ENCODE measurements at places on chromosomes 3 and 15.
A peak's percentile ranks its signal among the peaks of the same experiment; 100 is the strongest.

- no peak for DNase-seq
Measured at GRCh38 chr3:36820083-36820482, 55.7 kb upstream of the DCLK3 start.

GRCh38 chr3:10445561-10446175 is 59.7 kb downstream of the ATP2B2 start:
- no peak for DNase-seq

DNA sequence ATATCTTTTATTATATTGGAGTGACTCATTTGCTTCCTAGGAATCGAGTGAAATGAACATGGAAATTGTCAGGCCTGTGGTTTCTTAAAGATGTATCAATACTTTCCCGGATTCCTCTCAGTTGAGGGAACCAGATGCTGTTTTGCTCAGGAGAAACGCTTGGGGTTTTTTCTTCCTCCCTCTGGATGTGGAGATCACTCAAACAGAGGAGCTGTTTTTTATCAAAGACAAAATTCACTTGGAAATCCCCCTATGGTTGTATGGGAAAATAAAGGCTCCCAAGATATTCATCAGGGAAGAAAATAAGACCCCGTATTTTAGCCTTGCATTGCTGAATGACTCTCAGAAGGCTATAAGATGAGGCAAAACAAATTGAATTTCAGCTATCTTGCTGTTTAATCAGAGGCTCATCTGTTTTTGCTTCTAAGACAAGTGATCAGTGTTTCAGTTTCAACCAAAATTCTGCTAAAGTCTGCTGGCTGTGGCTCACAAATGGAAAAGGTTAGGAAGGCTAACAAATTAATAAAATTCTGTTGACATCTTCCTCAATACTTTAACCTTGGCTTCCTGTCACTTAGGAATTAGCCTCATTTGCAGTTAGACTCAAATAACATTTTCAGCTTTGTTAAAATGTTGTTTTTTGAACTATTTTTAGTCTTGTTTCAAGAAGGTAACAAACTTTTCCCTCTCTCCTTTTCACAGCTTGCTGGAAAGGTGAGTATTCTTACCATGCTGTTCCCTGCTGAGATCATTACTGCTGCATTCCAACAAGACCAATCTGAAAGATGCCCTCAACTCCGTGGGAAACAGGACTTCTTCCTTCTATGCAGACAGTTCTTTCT is 83.6 kb downstream of the COL6A5 start:
- DNase-seq, result no peak

- DNase-seq, result no peak
Measured at GRCh38 chr15:78407608-78408354, 30.2 kb upstream of the IREB2 start.

- no peak for DNase-seq
Measured at GRCh38 chr3:39322936-39323335, 6.6 kb upstream of the CCR8 start.

- DNase-seq, result no peak
Measured at GRCh38 chr15:77657634-77658238, 25.0 kb upstream of the LINGO1 start.

DNA sequence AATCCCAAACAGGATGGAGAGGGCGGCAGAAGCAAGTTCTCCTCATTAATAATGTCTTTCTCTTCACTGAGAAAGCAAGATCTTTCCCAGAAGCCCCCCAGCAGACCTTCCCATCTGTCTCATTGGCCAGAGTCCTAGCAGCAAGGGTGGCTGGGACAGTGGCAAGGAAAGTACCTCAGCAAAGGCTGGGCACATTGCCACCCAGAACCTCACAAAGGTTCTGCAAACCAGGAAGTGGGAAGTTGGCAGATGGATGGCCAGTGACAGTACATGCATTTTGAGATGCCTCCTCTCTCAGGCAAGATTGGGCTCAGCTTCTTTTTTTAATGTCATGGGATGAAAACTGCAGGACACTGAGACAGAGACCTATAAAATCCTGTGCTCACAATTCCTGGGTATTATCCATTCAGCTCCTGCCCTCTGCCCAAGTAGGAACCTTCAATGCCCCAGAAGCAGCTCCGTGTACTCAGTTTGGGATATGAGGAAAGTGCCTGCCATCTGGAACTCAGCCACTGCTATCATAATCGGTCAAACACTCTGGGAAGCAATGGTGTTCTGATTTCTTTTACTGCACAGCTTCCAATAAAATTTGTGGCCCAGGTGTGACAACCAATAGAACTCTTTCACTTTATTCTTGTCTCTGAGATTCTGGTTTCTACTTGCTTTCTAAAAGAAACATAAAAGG is 25.5 kb downstream of the DPH3 start:
- DNase-seq, result no peak

DNA sequence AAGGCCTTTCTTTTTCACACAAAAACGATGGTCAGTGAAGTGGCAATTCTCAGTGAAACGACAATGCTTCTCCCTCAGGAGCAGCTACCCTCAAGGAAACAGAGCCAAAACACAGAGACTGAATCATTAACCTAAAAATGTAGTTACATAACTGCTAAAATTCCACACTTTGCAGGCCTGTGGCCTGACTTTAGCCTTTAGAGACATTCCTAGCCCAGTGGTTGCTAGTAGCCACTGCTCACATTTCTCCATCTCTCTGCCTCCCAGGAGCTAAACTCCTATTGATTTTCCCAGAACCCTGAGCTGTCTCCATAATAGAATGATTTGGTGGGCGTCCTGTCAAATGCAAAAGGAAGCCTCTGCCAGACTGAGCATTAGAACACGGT is 630.1 kb upstream of the KCNMB2 start:
- DNase-seq, result no peak

- no peak for DNase-seq
Measured at GRCh38 chr3:25611193-25611592, 53.5 kb downstream of the TOP2B start.

DNA sequence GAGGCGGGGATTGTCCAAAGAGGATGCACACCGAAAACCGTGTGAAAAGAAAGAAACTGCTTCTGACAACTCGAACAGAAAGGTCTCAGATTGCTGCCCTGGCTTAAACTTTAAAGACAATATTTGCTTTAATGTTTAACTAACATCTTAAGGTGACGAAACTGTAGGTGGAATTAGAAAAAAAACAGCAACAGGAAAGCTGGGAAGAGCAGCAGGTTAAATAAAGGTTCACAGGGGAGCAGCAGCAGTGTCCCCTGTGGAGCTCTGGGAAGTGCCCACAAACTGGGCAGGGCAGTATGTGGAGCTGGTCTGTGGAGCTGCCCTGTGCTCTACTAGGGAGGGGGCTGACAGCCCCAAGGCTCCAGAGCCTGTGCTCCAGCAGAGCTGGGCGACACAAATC is 25.4 kb downstream of the RUVBL1 start:
- DNase-seq, result no peak

- DNase-seq, result no peak
Measured at GRCh38 chr3:50830451-50830850, 155.7 kb downstream of the DOCK3 start.

- DNase-seq, result no peak
Measured at GRCh38 chr3:168493412-168494205, 397.9 kb upstream of the GOLIM4 start.

DNA sequence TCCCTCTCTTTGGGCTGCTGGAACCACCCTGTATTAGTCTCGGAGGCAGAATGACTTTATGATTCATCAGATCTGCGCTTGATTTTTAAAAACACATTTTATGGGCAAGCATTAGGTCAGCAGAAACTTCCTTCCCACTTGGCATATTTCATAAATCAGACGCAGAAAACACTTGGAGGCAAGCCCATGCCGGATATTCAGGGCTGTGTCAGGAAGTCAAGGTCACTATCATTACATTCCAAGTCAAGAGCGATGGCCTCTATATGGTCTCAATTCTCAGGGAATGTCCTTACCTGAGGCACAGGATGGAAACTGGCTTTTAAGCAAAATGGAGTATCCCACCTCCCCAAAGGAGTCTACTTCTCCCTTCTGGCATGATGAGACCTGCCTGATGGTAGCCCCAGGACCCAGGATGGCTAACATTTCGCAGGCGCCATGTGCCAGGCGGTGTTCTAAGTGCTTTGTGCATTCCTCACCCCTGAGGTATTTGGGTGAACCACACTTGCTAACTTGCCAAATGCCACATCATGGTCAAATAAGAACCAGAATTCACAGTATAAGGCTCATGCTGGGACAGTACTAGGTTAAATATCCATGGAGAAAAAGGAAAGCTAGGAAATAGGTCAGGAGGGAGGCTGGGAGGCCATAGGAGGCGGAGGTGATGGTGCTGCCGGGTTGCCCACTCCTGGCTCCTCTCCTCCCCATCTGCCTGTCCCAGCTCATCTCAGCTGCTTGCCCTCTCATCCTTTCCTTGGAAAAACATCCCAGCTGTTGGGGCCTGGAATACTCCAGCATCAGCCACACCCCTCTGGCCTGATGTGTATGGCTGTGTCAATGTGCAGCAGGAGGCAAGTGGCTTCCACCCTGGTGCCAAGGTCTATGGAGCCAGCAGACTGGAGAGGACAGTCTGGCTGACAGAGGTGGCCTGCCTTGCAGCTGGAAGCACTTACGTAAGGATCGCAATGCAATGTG is 18.8 kb downstream of the BCL2L10 start:
- peak; percentile 82 for DNase-seq

DNA sequence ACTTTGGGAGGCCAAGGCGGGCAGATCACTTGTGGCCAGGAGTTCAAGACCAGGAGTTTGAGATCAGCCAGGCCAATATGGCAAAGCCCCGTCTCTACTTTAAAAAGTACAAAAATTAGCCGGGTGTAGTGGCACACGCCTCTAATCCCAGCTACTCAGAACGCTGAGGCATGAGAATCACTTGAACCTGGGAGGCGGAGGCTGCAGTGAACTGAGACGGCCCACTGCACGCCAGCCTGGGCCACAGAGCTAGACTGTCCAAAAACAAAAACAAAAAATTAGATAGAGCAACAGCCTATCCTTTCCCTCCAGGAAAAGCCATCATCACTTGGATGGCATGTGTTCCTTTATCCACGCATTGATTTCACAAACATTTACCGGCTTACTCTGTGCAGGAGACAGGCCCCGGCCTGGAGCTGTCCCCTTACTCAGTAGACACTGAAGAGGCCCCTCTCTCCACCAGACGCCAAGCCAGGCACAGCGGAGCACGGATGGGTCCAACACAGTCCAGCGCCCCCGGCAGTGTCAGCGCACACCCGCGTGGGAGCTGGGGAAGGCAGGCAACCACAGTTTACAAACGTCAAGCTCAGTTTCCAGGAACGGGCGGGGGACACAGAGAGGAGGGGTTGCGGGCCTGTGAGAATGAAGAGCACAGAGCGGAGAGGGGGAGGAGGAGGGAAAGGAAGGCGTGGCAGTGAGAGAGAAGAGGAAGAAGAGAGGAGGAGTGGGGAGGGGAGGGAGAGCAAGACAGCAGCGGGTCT is 3.1 kb downstream of the GP5 start:
- no peak for DNase-seq

GRCh38 chr15:31379042-31379441 is 52.4 kb downstream of the KLF13 start:
- no peak for DNase-seq

DNA sequence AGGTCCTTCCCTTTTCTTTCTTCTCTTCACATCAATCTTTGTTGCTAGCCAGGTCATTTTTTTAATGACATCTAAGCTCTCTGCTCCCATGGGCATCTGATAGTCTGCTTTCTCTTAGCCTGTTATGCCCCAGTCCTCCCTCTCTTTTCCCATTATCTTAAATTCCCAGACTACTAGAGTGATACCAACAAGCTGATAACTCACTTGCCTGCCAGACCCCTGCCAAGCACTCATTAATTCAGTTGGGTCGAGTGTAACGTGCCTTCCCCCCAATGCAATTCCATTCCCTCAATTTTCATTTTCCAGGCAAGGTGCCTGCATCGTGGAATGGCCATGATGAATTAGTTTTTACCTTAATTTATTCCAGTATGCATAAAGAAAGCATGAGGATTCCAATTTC is 450.8 kb upstream of the ADAMTS9 start:
- DNase-seq, result no peak

DNA sequence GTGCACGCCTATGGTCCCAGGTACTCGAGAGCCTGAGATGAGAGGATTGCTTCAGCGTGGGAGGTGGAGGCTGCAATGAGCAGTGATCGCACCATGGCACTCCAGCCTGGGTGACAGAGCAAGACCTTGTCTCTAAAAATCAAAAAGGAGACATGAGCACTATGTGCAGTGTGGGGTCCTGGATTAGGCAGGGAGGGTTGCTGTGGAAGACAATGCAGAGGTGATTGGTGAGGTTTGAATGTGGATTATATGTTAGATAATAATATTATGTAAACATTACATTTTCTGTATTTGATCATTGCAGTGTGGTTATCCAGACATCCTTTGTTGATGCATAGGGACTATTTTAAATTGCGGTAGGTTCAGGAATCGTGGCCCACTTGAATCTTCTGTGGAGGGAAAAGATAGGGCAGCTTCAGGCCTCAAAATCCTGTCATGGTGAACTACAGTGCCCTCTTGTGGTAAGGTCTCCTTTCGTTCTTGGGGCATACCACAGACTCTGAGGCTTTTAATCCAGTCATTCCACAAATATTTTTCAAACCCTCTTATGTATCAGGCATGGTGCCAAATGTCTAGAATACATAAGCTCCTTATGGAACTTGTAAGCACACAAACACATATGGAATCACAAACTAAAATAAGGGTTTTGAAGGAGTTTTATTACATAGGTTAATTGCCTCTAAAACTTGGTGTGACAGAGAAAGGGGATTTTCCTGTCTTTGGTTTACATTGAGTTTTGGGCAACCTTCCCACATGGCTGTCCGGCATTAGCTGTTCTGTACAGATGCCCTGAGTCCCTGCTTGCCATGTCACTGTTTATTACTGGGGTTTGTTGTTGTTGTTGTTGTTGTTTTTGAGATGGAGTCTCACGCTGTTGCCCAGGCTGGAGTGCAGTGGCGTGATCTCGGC is 37.7 kb downstream of the GPD1L start:
- peak; percentile 83 for DNase-seq

DNA sequence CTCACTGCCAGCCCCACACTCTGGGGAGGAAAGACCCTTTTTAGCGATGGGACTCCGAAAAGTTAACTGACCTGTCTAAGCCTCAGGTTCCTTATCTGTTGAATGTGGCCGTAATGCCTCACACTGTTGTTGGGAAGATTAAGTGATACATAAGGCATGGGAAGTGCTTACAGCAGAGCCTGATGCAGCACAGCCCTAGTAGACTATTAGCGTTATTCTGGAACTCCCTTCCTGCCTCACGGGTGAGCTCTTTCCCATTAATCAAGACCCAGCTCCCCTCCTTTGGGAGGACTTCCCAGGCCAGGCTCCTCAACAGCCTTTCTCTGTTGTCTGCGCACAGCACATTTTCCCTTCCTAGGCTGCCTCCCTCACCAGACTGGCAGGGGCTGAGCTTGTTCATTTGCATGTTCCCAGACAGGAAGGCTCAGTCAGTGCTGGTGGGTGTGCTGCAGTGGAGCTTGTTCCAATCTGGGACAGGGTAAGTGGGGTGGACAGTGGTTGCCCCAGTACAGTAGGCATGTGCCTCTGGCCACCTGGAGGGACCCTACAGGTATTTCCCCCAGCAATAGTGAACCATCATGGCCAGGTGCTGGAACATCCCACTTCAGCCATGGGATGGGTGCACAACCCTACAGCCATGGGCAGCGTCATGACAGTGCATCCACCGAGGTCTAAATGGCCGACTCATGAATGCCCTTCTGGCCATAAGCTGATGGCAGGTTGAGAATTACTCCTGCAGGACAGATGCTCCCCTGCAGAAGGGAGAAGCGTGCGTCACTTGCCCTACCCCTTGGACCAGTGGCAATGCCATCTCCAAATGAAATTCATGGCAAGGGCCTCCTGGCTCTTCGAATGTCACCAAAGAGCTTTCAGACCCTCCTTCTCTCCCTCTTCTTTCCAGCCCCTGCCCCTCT is 5.8 kb upstream of the PSTPIP1 start:
- DNase-seq, result no peak

GRCh38 chr15:65927545-65927944 is 58.3 kb downstream of the RAB11A start:
- DNase-seq, result peak; percentile 28

- DNase-seq, result peak; percentile 69
Measured at GRCh38 chr3:69282181-69282580, 103.7 kb downstream of the FRMD4B start.

Measured in HT-29 (cell line).